SHP77 treated with DMSO at 0.1 percent for 48 hours (cell line): ENCODE measurements at places on chromosomes 5 and 9.

DNA sequence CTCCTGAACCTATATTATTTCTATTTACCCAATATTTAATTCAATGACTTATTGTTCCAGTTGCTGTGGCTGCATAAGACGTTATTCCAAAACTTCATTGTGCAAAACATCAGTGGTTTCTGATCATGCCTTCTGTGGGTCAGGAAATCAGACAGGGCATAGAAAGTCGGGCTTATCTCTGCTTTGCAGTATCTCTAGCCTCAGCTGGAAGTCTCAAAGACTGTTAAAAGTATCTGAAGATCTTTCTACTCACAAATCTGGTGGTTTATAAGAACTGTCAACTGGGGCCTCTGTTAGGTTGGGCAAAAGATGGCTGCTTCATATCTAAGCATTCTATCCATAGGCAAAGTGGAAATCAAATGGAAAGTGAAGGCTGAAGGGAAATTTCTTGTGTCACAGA is 687.7 kb upstream of the ARRDC3 start:
- DNase-seq = no peak

- no peak for DNase-seq
These were observed 482.7 kb upstream of the C9orf72 start for GRCh38 chr9:28056006-28056405.

DNA sequence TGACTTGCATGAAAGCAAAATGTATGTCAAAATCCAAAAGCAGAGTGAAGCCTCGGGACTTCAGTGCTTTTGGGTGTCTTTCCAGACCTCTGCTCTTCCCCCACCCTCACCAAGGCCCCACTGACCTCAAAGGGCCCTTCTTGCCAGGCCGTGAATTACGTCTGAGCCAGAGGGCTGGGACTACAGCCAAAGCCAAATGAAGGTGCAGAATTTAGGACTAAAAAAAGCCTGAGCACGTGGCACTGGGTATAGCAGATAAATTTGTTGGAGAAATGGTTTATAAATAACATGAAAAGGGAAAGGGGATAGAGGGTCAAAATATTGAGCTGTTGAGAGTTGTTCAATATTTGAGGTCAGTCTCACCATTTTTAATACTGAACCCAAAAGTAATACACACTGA is 163.4 kb downstream of the GHR start:
- no peak for DNase-seq

DNA sequence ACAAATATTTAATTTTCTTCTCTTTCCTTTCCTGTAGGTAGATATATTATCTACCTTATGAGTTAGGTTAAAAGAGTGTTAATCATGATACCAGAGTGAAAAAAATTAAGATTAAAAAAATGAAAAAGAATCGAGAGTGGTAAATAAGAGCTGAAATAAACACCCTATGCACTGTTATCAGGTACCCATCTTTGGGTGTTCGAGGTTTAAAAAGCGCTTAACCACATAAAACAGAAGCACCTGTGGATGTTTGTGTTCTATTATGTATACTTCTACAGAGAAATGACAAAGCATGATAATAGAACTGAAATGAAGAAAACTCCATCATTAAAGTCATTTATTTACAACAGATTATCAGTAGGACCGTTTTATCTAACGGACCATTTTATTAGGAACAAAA is 25.7 kb upstream of the GCNT4 start:
- DNase-seq = no peak

DNA sequence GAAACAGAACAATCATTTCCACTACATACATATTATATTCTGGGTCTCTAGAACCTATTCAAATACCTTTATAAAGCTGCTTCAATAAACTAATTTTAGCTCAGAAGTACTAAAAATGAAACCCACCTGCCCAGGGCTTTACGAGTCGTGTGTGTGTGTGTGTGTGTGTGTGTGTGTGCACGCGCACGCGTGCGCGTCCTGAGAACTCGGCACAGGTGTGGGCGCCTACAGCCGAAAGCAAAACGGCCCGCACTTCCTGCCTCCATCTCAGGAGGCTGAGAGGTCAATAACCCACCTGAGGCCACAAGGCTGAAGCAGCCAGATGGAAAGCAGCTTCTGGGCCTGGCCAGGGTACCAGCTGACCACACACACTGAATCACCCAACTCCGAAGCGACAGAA is 3.0 kb downstream of the CLPTM1L start:
- no peak for DNase-seq

DNA sequence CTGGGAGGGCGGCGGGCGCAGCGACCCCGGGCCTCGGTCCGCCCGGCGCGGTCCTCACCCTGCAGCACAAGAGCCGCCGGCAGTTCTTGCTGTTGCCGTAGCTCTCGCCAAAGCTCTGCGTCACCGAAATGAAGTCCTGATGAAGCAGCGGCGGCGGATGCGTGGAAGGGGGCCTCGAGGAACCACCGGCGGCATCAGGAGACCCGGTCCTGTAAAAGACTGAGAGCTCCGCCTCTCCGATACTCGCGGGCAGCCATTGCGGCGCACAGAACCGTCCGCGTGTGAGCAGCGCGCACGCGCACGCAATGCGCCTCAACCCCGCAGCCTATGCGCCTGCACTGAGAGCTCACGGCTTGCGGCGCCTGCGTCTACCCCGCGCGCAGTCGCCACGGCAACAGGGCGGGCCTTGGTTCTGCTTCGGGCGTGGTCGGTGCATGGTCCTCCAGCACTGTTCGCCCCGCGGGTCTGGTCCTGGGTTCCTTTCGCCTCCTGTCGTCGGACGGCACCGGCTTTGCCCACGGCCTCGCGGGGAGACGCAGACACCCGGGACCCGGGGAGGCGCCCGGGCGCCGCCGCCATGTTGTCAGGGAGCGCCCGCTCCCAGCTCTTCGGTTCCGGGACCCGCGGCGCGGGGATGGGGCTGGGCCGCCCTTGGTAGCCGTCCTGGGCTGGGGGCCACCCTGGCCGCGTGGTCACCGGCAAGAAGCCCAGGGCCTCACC is 9.3 kb upstream of the GRIN1 start:
- peak; percentile 86 for DNase-seq

- DNase-seq = no peak
These were observed 23.1 kb upstream of the IL3 start for GRCh38 chr5:132037353-132037752.

- no peak for DNase-seq
These were observed 106.9 kb downstream of the GLDC start for GRCh38 chr9:6538666-6539071.

GRCh38 chr5:14716755-14717752 is 52.5 kb downstream of the OTULIN start:
- no peak for DNase-seq

DNA sequence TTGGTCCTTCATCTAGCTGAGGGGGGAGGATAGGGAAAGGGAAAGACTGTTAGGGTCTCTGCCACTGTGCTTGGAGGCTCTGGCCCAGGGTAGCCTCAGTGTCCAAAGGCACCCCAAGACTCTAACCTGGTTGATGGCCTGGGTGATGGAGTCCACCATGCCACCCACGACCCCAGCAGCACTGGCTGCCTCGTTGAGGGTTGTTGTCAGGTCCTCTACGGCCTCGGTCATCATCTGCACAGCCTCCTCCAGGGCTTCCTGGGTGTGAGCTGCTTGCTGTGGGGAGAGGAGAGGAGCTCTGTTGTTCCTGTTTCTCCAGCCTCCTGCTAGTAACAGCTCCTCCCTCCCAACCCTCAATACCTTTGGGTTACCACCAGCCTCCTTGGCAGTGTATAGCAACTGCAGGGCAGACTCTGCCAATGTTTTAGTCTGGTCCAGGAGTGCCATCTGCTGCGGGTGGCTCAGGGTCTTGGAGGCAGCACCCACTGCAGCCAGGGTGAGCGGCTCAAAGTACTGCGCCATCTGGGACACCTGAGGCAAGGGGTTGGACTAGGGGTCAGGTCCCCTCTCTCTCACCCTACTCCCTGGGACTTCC is 16.2 kb upstream of the TPM2 start:
- DNase-seq = no peak

DNA sequence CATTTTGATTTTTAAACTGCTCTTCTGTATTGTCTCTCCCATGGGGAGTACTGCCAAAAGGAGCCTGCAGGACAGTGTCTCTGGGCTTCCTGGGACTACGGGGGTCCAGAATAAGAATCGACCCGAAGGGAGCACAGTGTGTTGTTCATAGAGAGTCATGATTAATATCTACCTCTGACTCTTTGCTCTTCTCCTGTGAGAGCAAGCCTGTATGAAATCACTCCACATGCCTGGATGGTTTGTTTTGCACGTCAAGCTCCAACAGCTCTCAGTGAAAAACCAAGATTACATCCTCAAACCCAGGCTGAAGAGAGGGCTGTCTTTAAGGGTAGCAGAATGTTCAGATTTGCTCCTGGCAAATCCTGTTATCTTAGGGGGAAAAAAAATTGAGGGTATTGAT is 1860.0 kb upstream of the WWC1 start:
- DNase-seq = no peak

- no peak for DNase-seq
These were observed 1671.2 kb upstream of the ACO1 start for GRCh38 chr9:30713243-30713642.

DNA sequence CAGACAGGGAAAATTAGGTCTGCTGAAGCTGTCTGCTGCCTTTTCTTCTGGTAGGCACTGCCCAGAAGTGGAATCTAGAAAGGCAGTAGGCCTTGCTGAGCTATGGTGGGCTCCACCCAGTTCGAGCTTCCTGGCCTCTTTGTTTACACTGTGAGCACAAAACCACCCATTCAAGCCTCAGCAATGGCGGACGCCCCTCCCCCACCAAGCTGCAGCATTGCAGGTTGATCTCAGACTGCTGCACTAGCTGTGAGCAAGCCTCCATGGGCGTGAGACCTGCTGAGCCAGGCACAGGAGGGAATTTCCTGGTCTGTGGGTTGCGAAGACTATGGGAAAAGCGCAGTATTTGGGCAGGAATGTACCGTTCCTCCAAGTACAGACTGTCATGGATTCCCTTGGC is 18.5 kb downstream of the AGTPBP1 start:
- DNase-seq = no peak

- no peak for DNase-seq
These were observed 102.3 kb downstream of the CPLANE1 start for GRCh38 chr5:37146896-37147295.

- DNase-seq = no peak
These were observed 200.2 kb downstream of the CFAP90 start for GRCh38 chr5:7650755-7651154.

- DNase-seq = no peak
These were observed 26.0 kb downstream of the PSIP1 start for GRCh38 chr9:15484802-15485201.

DNA sequence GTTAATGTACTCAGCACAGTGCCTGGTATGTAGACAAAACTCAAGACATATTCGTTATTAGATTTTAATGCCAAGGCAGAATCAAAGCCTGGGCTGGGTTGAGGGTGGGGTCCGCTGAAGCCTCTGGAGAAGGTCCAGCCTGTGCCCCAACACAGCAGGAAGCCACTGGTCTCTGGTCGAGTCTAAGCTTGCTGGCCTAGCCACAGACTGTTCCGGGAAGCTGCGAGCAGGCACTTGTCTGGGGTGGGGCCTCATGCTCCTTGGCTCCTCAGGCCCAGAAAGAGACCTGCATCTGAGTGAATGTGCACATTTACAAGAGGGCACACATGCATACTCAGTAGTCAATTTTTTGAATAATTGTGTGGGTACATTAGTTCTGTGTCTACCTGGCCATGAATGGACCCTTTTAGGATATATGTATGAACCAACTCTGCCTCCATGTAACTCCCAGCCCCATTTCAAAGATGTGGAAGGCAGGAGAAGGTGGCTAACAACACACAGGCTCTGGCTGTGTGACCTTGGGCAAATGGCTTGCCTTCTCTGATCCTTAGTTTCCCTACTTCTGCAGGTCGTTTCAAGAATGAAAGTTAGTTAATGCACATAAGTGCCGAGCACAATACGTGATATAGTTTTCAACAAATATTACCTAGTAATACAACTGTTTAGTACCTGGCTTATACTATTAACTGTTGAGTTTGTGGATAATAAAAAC is 18.3 kb downstream of the FAT2 start:
- no peak for DNase-seq

DNA sequence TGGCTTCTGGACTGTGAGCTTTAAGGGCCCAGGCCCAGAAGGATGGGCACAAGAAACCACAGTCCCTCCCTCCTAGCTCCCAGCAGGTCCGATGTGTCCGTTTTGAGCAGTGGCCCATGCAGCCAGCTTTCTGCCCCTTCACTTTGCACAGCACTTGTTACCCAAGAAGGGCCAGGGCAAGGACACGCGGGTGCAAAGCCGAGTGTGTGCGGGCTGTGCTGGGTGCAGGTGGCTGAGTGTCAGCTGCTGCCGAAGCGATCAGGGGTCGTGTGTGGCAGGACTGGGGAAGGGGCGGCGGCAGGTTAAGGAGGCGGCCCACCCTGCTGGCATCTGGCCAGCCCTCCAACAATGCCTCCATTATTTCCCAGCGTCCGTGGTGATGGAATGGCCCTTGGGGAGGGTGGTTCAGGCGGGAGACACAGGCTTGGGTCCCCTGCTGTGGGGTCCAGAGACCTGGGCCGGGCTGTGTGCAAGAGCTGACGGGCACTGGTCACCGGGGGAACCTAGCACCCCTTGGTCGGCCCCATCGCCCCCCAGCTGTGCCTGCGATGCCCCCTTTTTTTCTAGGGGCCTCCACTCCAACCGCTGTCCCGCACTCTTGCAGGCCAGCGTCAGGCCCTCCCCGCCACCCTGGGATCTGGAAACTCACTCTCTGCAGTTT is 653 bp downstream of the LHX3 start:
- no peak for DNase-seq

DNA sequence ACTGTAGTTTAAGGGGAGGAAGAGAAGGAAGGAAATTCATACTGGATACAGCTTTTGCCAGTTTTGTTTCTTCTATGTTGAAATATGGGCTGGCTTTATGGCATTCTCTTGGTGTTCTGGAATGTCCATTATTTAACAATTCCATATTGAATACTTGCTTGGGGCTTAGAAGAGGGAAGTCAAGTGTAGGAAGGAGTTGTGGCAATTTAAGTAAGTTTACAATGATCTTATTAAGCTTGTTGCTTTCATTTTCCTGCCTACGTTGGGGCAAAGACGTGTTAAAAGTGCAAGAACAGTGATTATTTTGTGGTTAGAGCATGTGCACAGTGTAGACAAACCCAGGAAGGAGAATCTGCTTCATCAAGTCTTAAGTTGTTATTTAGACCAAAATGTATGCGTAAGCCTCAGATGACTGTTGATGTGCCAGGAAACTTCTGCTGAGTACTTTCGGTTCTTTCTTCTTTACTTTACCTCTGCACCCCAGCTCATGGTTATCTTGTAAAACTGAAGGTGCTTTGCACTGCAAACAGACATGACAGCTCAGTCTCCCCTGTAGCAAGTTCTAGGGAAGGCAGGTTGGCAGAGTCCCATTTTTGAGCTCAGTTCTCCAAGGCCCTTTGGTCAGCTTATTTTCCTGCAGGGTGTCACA is 75.8 kb downstream of the F2RL2 start:
- no peak for DNase-seq
